ENCODE measurements at places on chromosomes 3 and 15.

- DNase-seq = no peak
Observed at GRCh38 chr3:188487652-188488051, 333.7 kb downstream of the LPP start.

- DNase-seq = no peak
Observed at GRCh38 chr3:58214484-58215316, 3.9 kb upstream of the DNASE1L3 start.

GRCh38 chr3:13896473-13897154, 16.7 kb upstream of the WNT7A start:
- peak; percentile 91 for DNase-seq

DNA sequence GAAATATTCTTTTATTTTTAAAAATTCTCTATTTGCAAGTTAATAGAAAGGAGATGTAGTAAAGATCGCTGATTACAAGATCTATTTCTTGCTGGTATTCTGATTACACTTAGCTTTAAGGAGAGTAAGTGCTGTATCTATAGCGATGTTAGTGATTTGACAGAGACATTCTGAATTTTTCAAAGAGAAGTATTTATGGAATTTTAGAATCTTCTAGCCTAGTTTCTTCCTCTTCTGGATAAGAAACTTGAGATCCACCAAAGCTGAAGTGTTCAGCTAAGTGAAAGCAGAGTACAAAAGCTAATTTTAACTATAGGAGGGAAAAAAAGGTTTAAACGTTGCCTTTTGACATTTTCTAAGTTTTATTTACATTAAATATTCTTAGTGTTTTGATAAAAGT, 72.1 kb upstream of the RARB start:
- DNase-seq = no peak

DNA sequence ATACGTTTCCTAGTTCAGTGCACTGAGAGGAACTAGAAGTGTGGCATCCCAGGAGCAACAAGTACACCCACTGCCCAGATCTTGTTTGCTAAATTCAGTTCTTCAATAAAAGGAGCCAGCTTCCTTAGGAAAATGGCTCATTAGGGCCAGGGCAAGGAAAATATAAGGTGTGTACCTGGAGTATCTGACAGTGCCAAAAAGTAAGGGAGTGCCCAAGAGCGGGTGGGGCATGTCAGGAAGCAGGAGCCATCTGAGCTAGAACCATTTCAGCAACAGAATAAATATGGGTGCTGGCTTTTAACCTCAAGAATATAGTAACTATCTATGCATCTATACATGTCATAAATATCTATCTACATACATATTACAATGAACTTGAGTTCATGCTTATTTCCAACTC, 44.1 kb downstream of the SLC41A3 start:
- DNase-seq = no peak

- DNase-seq = no peak
Observed at GRCh38 chr3:133488785-133489367, 84.6 kb upstream of the CDV3 start.

DNA sequence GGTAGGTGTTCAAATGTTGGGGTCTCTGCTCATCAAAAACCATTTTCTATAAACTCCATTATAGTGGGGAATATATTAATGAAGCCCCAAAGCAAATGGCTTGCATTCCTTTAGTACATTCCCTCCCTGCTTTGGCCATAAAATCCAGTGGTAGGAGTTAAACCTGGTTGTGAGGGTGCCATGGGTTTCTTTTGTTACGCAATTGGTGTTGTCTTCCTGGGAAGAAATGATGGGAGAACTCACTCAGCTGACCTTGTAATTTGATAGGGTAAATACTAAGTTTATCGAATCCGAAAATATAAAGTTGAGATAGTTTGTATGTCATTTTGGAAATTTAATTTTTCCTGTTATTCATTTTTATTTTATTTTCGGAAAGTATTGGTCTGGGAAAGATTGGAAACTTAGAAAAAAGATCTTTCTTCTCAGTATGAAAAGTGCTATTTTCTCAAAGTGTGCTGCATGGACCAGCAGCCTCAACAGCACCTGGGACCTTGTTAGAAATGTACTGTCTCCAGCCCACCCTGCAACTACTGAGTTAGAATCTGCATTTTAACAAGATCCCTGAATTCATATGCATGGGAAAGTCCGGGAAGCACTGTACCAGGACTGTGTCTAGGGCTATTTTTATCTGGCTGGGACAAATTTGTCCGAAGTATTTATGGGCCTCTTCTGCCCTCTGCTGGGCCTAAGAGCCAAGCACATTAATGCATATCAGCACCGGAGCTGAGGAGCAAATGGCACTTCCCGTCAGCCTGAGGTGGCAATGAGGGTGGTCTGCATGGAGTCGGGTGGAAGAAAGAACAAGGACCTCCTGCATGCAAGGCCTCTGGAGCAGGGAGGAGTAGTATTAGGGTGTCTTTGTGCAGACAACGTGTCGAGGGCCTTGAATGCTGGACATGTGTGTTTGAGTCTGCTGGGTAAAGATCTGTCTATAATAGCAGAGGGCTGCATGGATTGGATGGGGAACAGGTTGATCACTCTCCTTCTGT, 54.7 kb downstream of the FAM81A start:
- peak; percentile 66 for DNase-seq

GRCh38 chr3:126399351-126399735, 4.6 kb downstream of the CFAP100 start:
- no peak for DNase-seq

GRCh38 chr3:194308601-194309449, 42.3 kb downstream of the CPN2 start:
- no peak for DNase-seq

- DNase-seq = peak; percentile 75
Observed at GRCh38 chr15:40843885-40844695, at the start of gene SPINT1. Gene SPINT1 (plus strand): TSS chr15:40844048. CDS start chr15:40844555, 507 bp downstream.
